NCI-H2081 (cell line): ENCODE measurements at places on chromosomes 6 and 20.

- no peak for DNase-seq
Observed at GRCh38 chr6:159761129-159761872, 544 bp upstream of the ACAT2 start.

- no peak for DNase-seq
Observed at GRCh38 chr6:13579911-13580310, 5.5 kb downstream of the SIRT5 start.

GRCh38 chr20:59938696-59939051 is 1.4 kb downstream of the PPP1R3D start:
- DNase-seq = no peak

GRCh38 chr6:105189026-105189820 is 9.4 kb upstream of the POPDC3 start:
- DNase-seq = no peak

- no peak for DNase-seq
Observed at GRCh38 chr6:53333439-53334408, 15.0 kb downstream of the ELOVL5 start.

GRCh38 chr20:36031806-36032205 is 63.4 kb downstream of the CNBD2 start:
- DNase-seq = no peak

GRCh38 chr20:8154638-8155037 is 22.6 kb downstream of the PLCB1 start:
- DNase-seq = no peak

DNA sequence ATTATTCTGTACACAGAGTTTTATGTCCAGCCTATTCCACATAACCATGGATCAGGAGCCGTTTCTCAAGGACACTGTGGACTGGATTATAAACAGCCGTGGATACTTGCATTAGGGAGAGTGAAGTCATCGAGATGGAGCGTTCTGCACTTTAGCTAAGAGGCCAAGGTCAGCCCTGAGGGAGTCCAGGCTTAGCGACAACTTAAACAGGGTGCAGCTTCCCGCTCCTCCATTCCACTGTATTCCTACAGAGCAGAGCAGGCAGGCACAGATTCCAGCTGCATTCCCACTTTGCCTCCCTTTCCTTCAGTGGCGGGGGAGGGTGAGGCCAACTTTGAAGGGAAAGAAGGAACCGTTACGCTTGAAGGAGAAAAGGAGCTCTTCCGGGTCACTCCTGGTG is 59.5 kb downstream of the RAMACL start:
- DNase-seq = no peak

- DNase-seq = no peak
Observed at GRCh38 chr20:483815-484644, 21.7 kb upstream of the TBC1D20 start.

- DNase-seq = no peak
Observed at GRCh38 chr6:31423550-31423949, 20.2 kb downstream of the MICA start.

DNA sequence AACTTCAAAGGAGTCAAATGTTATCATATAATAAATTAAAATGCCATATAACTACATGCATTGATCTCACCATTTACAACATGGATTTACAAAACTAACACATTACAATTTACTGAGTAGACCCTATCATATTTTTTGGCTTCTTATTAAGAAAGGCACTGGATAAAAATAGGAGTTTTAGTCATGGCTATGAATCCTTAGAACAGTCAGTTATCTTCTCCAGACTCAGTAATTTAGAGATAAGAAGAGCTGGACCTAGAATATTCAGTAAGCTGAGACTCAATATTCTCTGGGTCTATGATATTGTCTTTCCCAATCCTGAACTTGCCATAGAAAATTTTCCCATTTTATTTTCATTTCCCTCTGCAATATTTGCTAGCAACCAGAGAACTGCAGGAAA is 62.3 kb downstream of the ME1 start:
- no peak for DNase-seq

DNA sequence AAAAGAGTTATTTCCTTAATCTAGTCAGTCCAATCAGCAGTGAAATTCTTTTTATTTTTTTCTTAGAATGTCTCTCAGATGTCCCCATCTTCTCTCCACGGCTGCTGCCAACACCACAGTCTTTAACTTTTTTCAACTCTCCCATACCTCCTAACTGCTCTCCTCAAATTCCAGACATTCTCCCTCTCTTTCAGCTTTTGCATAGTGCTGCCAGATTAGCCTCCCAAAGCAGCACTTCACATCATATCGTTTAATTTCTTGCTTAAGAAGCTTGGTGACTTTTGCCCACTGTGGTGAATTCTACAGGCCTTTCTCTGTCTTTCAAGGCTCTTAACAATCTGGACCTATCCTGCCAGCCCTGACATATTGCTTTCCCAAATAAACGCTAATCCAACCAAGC is 233.4 kb downstream of the UST start:
- DNase-seq = no peak

- no peak for DNase-seq
Observed at GRCh38 chr6:73024598-73024997, 200.7 kb downstream of the KHDC1L start.

DNA sequence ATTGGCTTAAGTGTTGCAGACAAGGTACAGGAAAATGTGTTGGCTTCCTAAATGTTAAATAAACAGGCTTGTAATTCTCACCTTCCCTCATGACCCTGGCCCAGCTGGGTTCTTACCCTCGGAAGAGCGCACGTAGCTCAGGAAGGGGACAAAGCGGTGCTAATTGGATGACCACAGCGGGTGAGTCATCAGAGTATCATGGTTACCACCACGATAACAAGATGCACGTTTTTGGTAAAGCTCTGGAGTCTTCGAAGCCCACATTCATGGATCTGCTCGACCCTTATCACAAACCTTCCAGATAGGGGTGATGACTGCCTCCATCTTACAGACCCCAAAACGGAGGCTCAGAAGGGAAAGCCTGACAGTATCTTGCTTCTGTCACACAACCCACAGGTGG is 32.8 kb downstream of the APCDD1L start:
- no peak for DNase-seq

GRCh38 chr20:32116079-32116521 is 6.6 kb downstream of the TM9SF4 start:
- peak; percentile 7 for DNase-seq
